ENCODE measurements at places on chromosomes 7 and 10.

DNA sequence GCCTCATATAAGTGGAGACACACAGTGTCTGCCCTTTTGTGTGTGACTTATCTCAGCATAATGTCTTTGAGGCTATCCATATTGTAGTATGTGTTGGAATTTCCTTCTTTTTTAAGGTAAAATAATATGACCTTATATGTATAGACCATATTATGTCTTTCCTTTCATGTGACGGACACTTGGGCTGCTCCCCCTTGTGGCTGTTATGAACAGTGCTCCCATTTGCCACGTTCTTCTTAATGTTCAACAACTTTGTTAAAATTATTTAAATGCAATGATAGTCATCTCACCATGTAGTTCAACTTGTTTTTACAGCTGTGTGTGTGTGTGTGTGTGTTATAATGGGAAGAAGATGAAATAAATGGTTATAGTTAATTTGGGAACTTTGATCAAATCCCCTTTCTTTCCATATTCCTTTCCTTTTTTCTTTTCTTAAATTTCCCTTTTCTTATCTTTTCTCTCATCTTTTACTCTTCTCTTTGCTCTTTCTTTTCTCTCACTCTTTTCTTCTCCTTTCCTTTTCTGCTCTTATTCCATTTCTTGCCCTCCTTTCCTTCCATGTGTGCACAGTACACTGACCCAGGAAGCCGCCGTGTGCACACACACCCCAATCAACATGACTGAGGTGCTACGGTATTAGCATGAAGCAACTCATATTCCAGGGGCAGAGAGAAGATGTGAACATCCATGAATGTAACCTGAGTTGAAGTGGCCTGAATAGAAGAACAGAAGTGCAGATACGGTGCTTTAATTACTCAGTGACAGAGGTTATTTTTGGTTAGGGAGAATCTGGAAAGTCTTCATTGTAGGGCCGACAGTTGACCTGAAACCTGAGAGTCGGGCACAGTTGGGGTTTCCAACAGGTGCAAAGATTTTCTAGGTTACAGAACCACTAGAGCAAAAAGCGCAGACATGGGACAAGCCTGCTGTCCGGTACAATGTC lies 596.6 kb downstream of the SDK1 start:
- DNase-seq, result no peak

DNA sequence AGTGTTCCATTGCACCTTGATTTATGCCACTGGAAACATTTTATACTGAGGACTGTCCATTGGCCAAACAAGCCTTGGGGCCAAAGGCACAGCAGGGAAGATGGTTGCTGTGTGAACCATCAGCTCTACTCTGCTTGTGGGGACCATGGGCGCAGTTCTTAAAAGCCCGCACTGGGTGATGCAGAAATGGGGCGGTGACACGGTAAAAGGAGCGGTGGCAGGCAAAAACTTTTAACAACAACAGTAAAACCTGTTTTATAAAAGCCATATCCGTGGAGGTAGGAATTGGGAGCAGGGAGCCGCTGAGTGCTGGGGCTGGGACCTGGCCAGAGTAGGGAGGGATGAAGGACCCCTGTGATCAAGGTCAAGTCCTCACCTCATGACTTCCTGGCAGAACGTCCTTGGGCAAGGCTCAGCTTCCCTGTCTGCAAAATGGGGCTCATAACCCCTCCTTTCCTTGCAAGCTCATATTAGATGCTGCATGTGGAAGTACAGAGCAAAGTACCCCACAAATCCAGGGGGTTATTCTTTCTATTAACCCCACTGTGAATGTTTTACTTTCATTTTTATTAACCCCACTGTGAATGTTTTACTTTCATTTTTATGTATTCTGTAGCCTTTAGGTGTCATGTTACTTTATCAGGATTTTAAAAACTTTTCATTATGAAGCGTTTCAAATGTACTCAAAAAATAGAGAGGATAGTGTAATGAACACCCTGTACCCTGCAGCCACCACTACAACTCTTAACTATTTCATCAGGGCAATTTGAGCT lies 78.3 kb downstream of the GRK5 start:
- no peak for DNase-seq

- DNase-seq, result peak; percentile 97
These were observed at the start of gene PTPRE for GRCh38 chr10:127906548-127907377. PTPRE (plus strand) TSS chr10:127907103; CDS start chr10:128040882, 133,779 bp downstream.

DNA sequence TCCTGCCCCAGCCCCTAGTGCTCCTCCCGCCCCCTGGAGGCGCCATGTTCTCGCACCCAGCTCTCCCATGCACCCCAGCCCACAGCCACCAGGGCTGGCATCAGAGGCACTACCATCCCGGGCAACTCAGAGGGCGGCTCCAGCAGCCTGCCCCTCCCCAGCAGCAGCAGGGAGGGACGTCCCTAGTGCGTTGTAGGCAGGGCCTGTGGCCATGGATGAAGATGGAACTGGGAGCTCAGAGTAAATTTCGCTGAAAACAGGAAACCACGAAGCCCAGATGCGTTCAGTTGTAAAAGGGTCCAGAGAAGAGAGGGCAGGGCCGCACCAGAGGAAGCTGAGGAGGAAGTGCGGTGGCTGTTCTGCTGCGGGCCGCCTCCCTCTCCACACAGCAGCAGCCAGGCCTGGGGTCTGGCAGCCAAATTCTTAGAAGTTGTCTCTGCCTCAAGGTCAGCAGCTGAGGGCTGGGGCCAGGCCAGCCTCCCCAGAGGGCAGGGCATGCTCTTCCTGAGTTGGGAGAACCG lies 24.6 kb downstream of the VSIR start:
- peak; percentile 91 for DNase-seq

Measured in upper lobe of left lung (tissue), 6 donors.